ENCODE measurements at places on chromosomes 16 and 17. TPM values are rescaled to one million over a fixed set of nuclear protein-coding genes. Genes with fewer than 3 reads are reported as not detected.

The ADAMTS18 gene
- not detected for total RNA-seq

DNA sequence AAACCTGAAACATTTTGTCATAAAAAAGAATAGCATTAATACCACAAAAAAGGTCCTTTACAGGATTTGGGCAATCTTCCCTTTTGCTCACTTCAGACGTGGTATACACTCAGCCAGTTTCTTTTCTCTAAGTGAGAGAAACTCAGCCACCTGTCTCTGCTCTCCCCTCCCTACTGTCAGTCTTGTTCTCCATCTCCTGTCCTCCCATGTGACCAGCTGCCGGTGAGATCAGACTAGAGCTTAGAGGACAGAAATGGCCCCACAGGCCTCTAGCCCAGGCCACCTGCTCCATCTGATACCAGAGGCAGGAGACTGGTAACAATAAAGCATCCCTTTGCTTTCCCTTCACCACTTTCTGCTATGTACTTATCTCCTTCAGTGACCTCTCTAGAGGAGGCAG lies 34.9 kb downstream of the CMC2 start:
- no peak for DNase-seq

The SMPD3 gene
- not detected for total RNA-seq

DNA sequence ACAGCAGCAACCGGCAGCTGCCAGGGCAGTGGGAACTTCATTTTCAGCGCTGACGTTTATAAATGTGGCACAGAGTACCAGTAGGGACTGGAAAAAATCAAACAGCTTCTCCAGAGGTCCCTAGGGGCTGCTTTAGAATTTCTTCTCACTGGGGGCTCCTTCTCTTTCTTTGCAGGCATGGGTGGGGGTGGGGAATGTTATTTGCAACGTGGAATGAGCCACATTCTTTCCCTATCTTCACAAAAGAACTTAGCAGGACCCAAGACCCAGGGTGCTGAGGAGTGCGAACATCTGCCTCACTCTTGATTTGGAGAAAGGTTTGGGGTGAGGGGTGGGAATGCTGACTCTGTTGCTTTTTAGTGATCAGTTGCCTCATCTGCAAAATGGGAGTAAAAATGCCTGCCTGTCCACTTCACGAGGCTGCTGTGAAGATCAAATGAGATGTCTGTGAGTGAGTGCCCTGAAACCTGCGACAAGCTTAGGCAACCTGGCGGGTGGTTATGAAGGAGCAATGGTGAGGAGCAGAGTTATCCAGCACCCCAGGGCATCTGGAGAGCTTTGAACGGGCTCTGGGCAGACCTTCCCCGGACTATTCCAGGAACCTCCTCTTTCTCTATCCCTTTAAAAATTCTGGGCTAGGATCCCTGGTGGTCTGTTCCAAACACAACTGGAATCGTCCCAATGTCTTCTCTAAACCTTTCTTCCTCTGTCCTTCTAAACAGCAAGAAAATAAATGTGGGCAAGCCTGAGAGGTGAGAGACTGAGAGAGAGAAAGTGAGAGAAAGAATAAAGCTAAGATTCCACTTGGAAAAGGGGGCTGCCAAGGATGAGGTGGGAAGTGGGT lies 10.7 kb upstream of the PIPOX start:
- no peak for DNase-seq

DNA sequence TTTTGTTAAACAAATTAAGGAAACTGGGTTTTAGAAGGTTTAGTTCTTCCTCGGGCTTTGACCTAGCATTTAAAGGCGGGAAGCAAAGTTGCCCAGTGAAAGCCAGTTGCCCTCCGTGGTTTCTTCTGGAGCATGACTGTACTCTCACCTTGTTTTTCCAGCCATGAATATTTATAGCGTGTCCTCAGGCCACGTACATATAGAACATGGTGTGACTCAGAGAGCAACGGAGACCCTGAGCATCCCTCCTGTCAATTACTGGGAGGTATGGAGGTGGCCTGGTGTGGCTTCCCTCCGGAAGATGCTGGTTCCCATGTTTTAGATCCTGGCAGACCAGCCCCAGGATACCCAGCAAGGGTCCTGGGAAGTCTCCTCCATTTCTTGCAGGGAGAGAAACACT lies 48.4 kb downstream of the AKAP1 start:
- DNase-seq = peak; percentile 7

- DNase-seq = no peak
Observed at GRCh38 chr16:6364846-6365245, 967.8 kb upstream of the RBFOX1 start.

DNA sequence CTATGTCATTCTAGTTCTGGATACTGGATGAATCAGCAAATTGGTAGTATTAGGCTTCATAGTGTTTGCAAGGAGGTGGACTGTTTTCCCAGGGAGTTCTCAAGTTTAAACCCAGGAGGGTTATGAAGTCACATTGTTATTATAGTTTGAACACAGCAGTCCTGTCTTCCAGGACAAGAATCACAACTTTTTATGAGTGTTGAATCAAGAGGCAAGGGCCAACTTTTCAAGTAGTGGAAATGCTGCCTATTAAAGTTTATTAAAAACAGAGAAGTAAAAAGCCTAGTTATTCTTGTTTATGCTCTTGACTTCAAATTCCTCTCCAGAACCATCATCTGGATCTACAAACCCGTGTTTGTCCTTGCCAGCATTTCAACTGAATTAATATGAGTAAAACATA lies 86.3 kb upstream of the GOT2 start:
- DNase-seq = no peak
